ENCODE measurements at places on chromosomes 13 and 19. TPM values are rescaled to one million over a fixed set of nuclear protein-coding genes. Genes with fewer than 3 reads are reported as not detected.

KPNA3 gene
- total RNA-seq: 34.2 TPM

ZNF93 gene
- total RNA-seq: 15.8 TPM

PLIN5 gene
- not detected for total RNA-seq

ALOX5AP gene
- total RNA-seq: 88.7 TPM

ZNF525 gene
- total RNA-seq: 20.7 TPM

GRIK5 gene
- 0.79 TPM for total RNA-seq

KASH5 gene
- total RNA-seq: 0.85 TPM

- no peak overlapping the region for H3K4me3 ChIP-seq
- no peaks in the 10 kb centered on the region for H3K27me3 ChIP-seq
- H3K4me1 ChIP-seq: peaks cover 38% of the 10 kb centered on the region
- H3K36me3 ChIP-seq: peaks cover 39% of the 10 kb centered on the region
Observed at GRCh38 chr19:7540761-7541474, 5.4 kb downstream of the PNPLA6 start.

DNA sequence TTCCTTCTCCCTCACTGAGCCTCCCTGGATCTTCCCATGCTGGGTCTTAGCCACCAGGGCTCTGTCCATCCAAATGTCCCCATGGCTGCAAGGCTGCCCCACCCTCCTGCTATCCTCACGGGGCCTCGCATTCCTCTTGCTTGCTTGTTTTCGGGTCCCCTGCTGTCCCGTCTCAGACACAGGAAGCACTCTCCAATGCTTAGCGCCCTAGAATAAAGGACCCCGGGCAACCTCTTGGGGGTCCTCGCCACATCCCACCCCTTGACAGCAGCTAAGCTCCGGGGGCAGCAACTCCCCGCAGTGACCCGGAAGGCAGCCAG is 23.7 kb downstream of the SH3GL1 start:
- H3K36me3 ChIP-seq: peaks cover 8% of the 10 kb centered on the region
- no peaks in the 10 kb centered on the region for H3K27me3 ChIP-seq
- no peak overlapping the region for H3K4me3 ChIP-seq
- peak overlapping the region; percentile 60 for H3K27ac ChIP-seq
- no peak for DNase-seq

DNA sequence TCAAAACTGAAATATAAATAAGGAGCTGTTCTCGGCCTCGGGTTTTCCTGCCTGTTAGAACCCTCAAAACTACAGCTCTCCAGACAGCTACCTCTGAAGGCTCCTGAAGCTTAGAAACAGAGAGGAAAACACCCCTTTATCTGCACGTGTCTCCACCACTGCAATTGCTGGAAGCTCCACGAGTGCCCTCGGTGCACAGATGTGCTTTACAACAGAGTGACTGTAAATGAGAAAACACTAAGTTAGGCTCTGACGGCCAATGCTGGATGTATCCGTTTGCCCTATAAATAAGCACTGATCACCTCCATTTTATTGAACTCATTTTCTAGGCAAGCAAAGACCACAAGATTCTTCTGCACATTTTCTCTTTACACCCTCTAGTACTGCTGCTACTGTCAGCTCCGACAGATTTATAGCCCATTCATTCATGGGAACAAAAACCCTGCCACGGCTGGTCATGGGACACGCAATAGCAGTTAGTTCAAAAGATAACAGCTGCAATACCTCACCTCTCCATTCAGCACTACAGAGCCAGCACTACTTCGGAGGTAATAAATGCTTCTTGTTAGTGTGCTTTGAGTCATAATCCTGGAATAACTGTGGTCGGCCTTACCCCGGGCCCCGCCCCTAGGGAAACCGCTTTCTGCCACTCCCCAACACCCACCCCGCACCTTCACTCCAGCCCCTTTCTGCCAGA is 241.1 kb upstream of the ZNF507 start:
- DNase-seq: no peak
- H3K27ac ChIP-seq: no peak overlapping the region
- no peaks in the 10 kb centered on the region for H3K36me3 ChIP-seq
- no peak overlapping the region for H3K4me3 ChIP-seq
- H3K27me3 ChIP-seq: peaks cover 6% of the 10 kb centered on the region
- H3K4me1 ChIP-seq: no peaks in the 10 kb centered on the region

GRCh38 chr13:55572408-55572807 is 1568.3 kb upstream of the PRR20A start:
- no peak overlapping the region for H3K27ac ChIP-seq
- no peaks in the 10 kb centered on the region for H3K4me1 ChIP-seq
- no peak for DNase-seq
- H3K36me3 ChIP-seq: no peaks in the 10 kb centered on the region
- no peak overlapping the region for H3K4me3 ChIP-seq

- H3K36me3 ChIP-seq: no peaks in the 10 kb centered on the region
- H3K4me1 ChIP-seq: no peaks in the 10 kb centered on the region
- no peak for DNase-seq
Observed at GRCh38 chr13:112615391-112615790, 27.4 kb upstream of the TUBGCP3 start.

GRCh38 chr13:79392882-79393563 is 13.0 kb downstream of the RBM26 start:
- peak overlapping the region; percentile 67 for H3K27ac ChIP-seq
- H3K4me3 ChIP-seq: peak overlapping the region; percentile 40
- no peaks in the 10 kb centered on the region for H3K27me3 ChIP-seq

GRCh38 chr13:82062772-82063171 is 1721.8 kb upstream of the SPRY2 start:
- DNase-seq: no peak
- H3K4me3 ChIP-seq: no peak overlapping the region
- H3K27me3 ChIP-seq: no peaks in the 10 kb centered on the region
- H3K36me3 ChIP-seq: no peaks in the 10 kb centered on the region
- H3K27ac ChIP-seq: no peak overlapping the region

GRCh38 chr13:103757361-103757760 is 691.1 kb upstream of the SLC10A2 start:
- no peaks in the 10 kb centered on the region for H3K36me3 ChIP-seq
- no peaks in the 10 kb centered on the region for H3K4me1 ChIP-seq
- DNase-seq: no peak
- no peaks in the 10 kb centered on the region for H3K27me3 ChIP-seq

DNA sequence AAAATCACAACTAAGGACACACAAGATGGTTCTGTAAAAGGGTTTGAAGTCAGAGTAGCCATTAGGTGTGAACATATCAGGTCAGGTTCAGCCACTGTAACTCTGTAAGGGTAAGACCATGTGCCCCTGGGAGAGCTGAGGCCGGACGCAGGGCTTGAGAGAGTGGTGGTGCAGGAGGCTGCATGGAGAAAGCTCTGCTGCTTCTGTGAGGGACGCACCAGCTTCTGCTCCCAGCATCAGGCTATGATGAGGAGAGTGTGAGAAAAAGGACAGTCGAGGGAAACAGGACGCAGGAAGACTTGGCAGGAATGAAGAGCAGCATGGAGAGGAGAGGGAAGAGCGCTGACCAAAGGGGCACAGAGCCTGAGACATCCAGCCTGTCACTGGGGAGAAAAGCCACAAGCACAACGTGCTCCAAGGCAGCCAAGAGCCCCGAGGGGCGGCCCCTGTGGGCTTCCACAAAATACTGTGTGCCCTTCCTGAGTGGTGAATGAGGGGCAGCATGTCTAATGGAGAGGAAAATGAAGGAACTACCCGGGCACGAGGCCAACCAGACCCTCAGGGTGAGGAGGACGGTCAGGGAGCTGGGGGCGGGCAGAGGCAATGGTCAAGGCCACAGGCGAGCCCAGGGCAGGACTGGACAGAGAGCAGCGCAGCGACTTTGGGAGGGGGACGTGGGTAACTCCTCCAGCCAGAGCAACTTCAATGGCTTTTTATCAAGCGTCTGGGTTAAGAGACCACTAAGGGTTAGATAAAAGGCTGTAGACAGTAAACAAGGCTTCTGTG is 107.7 kb downstream of the COL4A1 start:
- no peak overlapping the region for H3K27ac ChIP-seq
- DNase-seq: no peak
- no peaks in the 10 kb centered on the region for H3K36me3 ChIP-seq
- no peaks in the 10 kb centered on the region for H3K4me1 ChIP-seq
- H3K4me3 ChIP-seq: no peak overlapping the region

- H3K27ac ChIP-seq: no peak overlapping the region
- H3K4me1 ChIP-seq: no peaks in the 10 kb centered on the region
- no peak overlapping the region for H3K4me3 ChIP-seq
Observed at GRCh38 chr13:53124623-53125022, 96.0 kb downstream of the OLFM4 start.

- H3K27ac ChIP-seq: no peak overlapping the region
- DNase-seq: no peak
- peaks cover 7% of the 10 kb centered on the region for H3K4me1 ChIP-seq
- H3K36me3 ChIP-seq: no peaks in the 10 kb centered on the region
- no peak overlapping the region for H3K4me3 ChIP-seq
Observed at GRCh38 chr19:17484520-17485185, 14.3 kb downstream of the SLC27A1 start.

DNA sequence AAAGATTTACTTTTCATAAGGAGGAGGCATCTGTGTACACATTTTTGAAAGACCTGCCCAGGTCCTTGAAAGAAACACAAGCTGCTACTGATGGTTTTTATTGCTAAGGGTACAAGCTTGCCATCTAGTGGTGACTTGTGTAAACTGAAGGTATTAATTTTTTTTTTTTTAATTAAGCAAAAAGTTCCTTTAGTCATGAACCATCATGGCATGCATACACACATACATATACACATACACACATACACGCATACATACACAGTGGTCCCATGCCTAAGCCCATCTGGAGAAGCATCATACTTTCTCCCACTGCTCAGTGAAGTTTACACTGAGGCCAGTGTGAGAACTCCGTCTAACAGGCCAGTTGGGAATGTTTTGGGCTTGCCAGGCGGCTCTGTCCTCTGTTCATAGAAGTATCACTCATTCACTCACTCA is 312.5 kb downstream of the DCLK1 start:
- H3K27ac ChIP-seq: no peak overlapping the region
- no peak overlapping the region for H3K4me3 ChIP-seq
- H3K4me1 ChIP-seq: no peaks in the 10 kb centered on the region
- no peaks in the 10 kb centered on the region for H3K27me3 ChIP-seq

GRCh38 chr19:33569821-33570220 is 48.2 kb upstream of the PEPD start:
- no peak for DNase-seq
- H3K27ac ChIP-seq: no peak overlapping the region
- H3K36me3 ChIP-seq: no peaks in the 10 kb centered on the region
- H3K4me1 ChIP-seq: no peaks in the 10 kb centered on the region
- no peak overlapping the region for H3K4me3 ChIP-seq

GRCh38 chr13:66207610-66208009 is 1022.5 kb downstream of the PCDH9 start:
- no peak overlapping the region for H3K27ac ChIP-seq
- no peak for DNase-seq
- no peaks in the 10 kb centered on the region for H3K36me3 ChIP-seq
- no peak overlapping the region for H3K4me3 ChIP-seq

- no peaks in the 10 kb centered on the region for H3K36me3 ChIP-seq
- H3K27ac ChIP-seq: no peak overlapping the region
- no peaks in the 10 kb centered on the region for H3K27me3 ChIP-seq
Observed at GRCh38 chr13:76043874-76044273, 407.7 kb downstream of the LMO7 start.

DNA sequence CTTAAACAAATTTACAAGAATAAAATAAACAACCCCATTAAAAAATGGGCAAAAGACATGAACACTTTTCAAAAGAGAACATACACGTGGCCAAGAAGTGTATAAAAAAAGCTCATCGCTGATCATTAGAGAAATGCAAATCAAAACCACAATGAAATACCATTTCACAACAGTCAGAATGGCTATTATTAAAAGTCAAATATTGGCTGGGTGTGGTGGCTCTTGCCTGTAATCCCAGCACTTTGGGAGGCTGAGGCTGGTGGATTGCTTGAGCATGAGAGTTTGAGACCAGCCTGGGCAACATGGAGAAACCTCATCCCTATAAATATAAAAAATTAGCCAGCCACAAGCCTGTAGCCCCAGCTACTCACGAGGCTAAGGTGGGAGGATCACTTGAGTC is 89.9 kb downstream of the UBL3 start:
- H3K4me1 ChIP-seq: peaks cover 44% of the 10 kb centered on the region
- DNase-seq: no peak
- no peak overlapping the region for H3K27ac ChIP-seq
- peaks cover 12% of the 10 kb centered on the region for H3K36me3 ChIP-seq
